ENCODE measurements at places on chromosomes 6 and 20.

DNA sequence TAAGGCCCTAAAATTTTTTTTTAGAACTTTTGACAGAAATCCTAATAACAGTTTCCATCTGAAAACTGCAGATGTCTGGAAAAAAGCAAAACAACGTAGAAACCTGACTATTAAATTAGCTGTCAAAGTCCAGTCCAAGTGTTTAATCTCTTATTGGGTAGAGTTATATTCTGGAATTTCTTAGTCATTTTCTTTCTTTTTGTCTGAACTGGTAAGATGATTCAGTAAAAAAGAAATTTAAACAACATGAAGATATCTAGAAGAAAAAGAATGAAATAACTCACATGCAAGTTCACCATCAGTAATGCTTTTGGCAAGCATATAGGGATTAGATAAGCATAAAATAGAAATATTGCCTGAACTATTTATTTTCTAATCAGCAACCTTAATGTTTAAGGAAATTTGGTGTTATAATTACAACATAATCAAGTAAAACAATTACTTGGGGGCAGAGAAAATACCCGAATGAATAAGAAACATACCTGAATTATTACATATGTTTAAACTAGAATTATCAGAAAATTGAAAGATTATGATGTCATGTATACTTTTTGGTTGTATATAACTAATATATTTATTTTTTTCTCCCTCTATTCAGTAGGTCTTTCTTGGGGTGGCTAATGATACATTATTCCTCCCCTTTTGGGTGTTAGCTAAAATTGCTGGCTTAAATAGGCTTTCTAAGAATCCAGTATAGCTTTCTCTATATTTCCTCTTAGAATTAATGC, 51.1 kb downstream of the FAM83B start:
- DNase-seq = peak; percentile 21

DNA sequence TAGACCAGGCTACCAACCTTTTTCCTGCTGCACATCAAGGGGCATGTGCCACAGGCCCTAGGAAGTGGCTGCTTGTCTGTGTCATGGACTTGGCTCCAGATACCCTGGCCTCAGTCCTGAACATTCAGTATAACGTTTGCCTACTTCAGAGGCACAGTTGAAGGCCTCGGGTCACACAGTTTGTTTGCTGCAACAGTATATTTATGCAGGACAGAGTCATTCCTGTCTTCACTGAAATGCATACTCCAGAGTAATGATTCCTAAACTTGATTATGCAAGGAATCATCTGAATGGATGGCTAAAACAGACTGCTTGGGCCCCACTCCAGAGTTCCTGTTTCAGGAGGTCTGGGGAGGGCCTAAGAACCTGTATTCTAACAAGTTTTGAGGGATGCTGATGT, 149.4 kb downstream of the KLHL32 start:
- DNase-seq = no peak

- DNase-seq = no peak
Measured at GRCh38 chr20:48019496-48019895, 234.2 kb upstream of the SULF2 start.

DNA sequence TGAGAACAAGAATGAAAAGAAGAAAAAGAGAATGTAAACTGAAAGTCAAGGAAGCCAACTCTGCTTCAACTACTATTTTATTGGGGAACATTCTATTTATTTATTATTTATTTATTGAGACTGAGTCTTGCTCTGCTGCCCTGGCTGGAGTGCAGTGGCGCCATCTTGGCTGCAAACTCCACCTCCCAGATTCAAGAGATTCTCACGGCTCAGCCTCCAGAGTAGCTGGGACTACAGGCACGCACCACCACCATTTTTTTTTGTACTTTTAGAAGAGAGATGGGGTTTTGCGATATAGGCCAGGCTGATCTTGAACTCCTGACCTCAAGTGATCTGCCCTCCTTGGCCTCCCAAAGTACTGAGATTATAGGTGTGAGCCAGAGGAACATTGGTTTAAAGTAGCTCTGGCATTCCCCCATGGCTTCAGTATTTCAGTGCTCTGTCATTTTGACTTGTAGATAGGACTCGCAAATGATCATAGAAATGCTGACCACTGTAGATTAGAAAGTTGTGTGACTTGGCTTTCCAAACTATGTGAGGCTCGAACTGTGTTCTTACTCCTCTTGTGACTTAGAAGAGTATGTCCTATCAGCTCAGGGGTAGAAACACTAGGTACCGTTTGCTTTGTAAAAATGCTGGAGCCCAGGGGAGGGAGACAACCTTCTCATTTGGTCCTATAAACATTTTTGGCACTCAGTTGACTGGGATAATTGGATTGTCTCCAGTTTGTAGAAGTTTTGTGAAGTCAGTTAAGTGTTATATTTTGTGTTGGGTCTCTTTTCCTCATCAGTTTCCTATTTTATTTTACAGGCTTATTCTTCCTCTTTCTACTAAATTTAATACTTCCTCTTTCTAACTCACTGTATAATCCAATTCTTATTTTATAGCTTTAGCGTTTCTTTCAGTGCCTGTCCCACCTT, 544.9 kb upstream of the CITED2 start:
- DNase-seq = no peak

GRCh38 chr6:85506441-85507093, 56.7 kb downstream of the NT5E start:
- no peak for DNase-seq

DNA sequence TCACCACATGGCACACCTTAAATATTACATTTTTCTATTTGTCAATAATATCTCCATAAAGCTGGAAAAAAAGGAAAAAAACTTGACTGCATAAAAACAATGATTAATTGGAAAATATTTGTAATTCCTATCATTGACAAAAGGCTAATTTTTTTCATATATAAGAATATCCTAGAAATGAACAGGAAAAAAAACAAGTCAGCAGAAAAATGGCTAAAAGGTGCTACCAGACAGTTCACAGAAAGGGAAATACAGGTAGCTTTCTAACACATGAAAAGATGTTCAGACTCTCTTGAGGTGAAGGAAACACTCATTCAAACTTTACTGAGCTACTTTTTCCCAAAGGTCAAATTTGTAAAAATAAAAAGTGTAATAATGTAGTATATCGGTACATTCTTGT, 104.1 kb upstream of the SCAF8 start:
- no peak for DNase-seq

- DNase-seq = no peak
Measured at GRCh38 chr6:15948930-15949900, 179.7 kb upstream of the MYLIP start.

GRCh38 chr6:164663634-164664033, 645.8 kb downstream of the C6orf118 start:
- DNase-seq = no peak

All from amniotic stem cell (primary cell).